ENCODE measurements at places on chromosomes 4 and X.
A peak's percentile ranks its signal among the peaks of the same experiment; 100 is the strongest.

- no peak for DNase-seq
Measured at GRCh38 chr4:75016472-75016871, 83.6 kb downstream of the PARM1 start.

- DNase-seq, result no peak
Measured at GRCh38 chr4:107997794-107998193, 8.1 kb downstream of the HADH start.

- peak; percentile 48 for DNase-seq
Measured at GRCh38 chrX:71366674-71367256, 608 bp downstream of the TAF1 start.

DNA sequence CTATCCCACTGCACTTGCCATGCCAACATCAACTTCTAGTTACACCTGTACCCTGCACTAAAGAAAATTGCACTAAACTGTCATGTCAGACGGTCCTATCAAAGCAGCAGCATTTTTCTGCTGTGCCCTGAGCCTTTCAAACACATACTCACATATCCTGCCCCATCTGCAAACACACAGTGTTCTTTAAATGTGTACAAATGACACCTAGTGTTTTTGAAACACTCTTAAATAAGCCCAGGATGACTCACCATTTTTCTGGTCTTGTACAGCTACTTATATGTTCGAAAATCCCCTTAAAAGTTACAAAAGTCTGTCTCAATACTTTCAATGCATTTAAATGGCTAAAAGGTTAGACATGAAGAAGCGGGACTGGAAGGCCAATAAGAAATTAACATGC lies 346.7 kb upstream of the PPARGC1A start:
- no peak for DNase-seq

GRCh38 chr4:17580969-17581368 lies 4.0 kb downstream of the LAP3 start:
- DNase-seq, result no peak

DNA sequence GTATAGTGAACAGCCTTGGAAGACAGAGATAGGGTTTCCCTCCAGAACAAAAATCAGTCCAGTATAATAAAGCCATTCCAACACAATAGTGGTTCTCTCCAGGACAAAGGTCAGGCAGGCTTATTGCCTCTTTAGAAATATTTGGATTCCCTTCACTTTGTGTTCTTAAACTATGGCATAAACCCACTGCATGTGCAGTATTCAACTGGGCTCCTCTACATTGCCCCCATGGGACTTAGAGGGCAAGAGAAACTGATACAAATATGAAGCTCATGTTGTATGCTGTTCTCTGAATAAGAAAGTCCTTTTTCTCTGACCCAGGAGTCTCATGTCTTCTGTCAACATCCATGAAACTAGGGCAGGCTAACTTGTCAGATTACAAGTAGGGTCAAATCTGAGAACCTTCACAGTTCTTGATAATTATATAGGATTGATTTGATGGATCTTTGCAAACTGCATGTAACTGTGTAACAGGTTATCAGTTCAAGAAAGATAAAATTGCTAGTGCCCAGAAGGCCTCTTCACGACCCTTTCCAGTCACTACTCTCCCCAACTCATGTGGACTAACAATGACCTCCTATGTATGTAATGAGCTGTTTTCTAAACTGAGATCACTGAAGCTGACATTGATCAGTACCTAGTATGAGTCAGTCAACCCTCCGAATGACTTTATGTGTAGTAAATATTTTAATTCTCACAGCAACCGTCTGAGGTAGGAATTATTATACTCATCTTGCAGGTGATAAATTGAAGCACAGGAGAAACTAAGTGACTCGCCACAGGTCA lies 31.9 kb upstream of the FAM9C start:
- DNase-seq, result no peak

GRCh38 chrX:24232796-24233195 lies 81.1 kb downstream of the SUPT20HL2 start:
- DNase-seq, result no peak

GRCh38 chr4:121778991-121779628 lies 14.1 kb upstream of the SMIM43 start:
- DNase-seq, result no peak

DNA sequence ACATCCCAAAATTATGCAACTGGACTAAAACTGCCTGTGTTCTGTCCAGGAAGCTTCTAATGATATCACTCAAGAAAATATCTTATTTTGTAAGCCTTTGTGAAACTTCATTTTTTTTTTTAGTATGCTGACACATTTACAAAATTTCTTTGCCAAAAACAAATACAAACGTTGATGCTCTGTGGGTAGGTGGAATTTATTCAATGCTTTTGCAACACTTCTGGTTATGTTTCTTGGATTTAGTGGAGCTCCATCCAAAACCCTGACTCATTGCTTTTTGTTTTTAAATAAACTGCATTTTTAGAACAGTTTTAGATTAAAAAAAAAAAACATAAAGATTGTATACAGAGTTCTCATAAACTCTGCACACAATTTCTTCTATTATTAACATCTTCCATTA lies 250.9 kb upstream of the MAOA start:
- DNase-seq, result no peak

DNA sequence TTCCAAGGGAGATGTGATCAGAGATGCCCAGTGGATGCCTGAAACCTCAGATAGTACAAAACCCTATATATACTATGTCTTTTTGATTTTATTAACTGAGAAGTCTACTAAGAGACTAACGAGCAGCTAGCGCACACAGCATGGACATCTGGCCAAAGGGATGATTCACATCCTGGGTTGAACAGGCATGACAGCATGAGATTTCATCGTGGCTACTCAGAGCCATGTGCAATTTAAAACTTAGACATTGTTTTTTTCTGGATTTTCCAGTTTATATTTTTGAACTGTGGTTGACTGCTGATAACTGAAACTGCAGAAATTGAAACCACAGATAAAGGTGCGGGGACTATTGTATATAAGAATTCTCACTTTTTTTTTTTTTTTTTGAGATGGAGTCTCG lies 2252.9 kb upstream of the AGA start:
- DNase-seq, result no peak

DNA sequence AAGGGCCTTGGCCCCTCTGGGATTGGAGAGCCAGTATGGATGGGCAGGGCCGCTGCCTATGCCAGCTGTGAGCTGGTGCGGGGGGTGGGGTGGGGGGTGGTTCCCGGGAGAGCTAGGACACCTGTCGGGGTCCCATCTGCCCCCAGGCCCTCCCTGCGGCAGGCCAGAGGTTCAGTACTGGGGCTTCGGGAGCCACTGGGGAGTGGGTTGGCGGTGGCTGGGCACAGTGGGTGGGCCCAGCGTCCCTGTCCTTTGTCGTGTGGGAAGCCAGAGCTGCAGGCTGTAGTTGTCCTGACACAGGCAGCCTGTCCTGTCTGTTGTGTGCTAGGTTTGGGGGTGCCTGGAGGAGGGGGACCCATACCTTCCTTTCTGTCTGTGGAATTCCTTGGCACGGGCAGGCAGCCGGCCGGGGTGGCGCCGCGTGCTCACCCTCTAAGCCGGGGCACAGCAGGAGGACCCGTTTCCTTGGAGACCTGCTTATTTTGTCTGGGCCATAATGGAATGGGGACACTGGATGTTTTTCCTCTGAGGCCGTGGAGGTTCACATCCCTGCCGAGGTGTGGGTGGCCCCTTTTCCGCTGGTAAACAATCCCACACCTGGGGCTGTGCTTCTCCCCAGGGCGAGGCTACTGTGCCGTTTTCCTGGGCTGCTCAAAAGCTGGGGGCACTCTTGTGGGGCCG lies 14.8 kb downstream of the DOK7 start:
- no peak for DNase-seq

DNA sequence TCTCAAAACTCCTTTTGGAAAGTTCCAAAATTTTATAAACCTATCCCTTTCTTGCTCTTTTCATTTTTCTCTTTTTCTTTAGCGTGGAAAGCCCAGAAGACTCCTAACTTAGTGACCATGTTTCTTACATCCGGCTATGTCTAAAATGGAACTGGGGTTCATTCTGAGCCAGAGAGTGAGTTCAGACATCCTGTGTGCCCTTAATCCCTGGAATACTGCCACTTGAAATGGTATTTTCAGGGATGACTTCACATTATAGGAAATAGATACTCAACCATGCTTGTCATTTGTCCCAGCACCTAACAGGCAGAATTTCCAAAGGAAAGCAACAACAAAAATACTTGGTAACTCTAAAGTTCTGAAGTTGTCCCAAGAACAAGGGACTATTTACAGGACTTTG lies 379.6 kb downstream of the ARHGAP24 start:
- DNase-seq, result no peak

GRCh38 chr4:10722957-10723356 lies 38.4 kb upstream of the CLNK start:
- DNase-seq, result no peak

- DNase-seq, result no peak
Measured at GRCh38 chr4:183828125-183828524, 77.0 kb upstream of the STOX2 start.

GRCh38 chrX:15853586-15854079 lies 980 bp downstream of the AP1S2 start:
- DNase-seq, result no peak

GRCh38 chr4:100826808-100827548 lies 309.2 kb upstream of the EMCN start:
- no peak for DNase-seq

All from HTR-8/SVneo (cell line).